ENCODE measurements at places on chromosomes 2 and 18. TPM values are rescaled to one million over a fixed set of nuclear protein-coding genes. Genes with fewer than 3 reads are reported as not detected.

Gene EGR4
- not detected for total RNA-seq

Gene ZNF142
- total RNA-seq, result 7.0 TPM

Gene CASP10
- 6.7 TPM for total RNA-seq

Gene COX5B
- 325 TPM for total RNA-seq

Gene PROC
- total RNA-seq, result 0.04 TPM

Gene DES
- 2,854 TPM for total RNA-seq

Gene ATP5F1A
- 597 TPM for total RNA-seq

Gene TUBA4B
- total RNA-seq, result 0.04 TPM

Data from muscle of leg (tissue), 16 donors.